Activated T-cell treated with anti-CD3 and anti-CD28 coated beads for 1 hour (primary cell): ENCODE measurements at places on chromosomes 7 and 10.

DNA sequence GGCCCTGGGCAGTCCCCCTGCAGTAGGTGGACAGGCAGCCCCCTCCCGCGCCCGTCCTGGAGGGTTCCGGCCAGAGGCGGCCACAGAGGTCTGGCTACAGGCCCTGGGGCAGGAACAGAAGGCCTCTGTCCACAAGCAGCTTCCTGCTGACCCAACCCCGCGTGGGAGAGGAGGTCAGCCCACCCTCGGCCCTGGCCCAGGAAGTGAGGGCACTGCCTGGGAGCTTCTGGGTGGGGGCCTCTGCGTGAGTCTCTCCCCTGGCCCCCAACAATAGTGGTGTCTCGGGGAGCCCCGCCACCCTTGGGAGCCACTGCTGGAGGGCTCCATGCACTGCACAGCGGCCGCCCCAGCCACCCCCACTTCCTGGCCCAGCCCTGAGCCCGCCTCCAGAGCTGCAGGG, 4.7 kb downstream of the MICALL2 start:
- no peak for DNase-seq

DNA sequence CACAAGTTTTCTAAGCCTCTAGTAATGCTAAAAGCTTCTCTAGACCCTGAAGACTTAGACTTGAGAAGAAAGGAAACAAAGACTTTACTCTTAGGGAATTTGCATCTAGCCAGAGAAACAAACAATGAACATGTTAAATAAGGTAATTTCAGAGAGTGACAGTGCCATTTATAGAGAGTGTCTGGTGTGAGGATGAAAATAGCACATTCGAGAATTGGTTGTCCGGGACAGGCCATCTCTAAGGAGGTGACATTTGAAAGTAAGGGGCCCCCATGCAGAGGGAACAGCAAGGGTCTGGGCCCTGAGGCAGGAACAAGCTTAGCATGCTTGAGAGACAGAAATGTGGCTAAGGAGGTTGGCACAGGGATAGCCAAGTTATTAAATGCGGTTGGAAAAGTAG, 48.1 kb downstream of the ADAM22 start:
- DNase-seq = no peak

DNA sequence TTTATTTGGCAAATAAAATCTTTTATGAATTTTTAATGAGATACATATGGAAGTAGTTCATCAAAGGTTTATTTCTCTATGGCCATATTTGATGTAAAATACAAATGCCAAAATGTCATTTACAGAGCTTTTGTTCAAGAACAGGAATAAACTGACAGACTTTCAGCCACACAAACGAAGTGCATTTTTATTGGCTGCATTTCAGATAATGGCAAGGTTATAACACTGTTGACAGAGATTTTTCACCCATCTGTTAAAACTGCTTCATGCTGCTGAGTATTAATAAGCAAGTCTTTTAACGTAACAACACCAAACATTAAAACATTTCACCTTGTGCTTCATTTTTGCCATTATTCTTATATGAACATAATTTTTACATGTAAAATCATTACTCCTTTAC, 254.4 kb downstream of the ANKRD7 start:
- DNase-seq = no peak

DNA sequence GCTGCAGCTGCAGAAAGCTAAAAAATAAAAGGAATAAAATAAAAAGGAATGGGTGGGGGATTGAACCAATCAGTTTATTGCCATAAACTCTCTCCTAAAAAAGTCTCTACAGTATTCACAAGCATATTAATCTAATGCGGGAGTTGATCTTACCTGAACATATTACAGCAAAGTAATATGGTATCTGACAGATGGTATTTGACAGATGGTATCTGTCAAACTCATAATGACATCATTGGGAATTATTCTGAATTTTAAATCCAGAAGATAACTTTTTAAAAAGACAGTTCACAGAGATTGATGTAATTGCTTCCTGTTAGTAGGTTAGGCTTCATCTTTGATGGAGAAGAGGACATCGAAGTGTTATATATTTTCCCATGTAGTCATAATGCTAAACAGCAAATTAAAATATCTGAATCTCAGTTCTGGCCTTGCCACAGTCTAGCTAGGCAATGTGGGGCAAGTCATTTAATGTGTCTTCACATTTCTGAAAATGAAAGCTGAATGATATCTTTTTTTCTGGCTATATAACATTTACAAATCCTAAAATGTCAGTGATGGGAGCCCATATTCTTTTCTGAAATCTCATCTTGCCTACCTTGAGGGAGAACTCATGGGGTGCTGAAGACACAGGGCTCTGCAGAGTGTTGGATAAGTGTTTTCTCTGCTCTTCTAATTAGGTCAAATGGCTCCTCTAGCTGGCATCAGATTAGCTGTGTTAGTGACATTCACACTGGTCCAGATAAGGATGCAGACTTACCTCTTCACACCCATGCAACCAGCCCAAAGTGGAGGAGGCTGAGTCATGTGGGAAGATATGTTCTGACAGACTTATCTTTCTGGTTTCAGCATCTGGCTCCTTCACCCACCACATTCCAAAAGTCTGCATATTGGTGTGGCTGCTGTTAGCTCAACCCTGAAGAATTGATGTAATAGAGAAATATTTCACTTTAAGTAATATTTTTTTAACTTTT, 2.1 kb upstream of the LIPM start:
- no peak for DNase-seq

DNA sequence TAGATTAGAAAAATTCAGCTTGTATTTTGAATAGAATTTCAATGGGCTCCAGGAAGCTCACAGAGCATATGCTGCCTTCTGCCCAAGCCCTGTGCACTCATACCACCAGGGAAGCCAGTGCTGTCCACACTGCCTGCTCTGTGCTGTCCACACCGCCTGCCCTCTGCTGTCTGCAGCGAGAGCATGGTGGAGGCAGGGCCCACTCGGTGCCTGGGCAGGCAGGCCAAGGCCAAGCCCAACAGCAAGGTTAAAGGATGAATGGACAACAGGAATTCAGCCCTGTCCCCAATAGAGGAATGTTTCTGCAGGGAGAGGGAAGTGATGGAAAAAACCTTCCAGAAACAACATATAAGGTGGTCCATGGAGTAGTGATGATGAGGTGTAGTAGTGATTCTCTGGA, 146.8 kb downstream of the GFRA1 start:
- no peak for DNase-seq

DNA sequence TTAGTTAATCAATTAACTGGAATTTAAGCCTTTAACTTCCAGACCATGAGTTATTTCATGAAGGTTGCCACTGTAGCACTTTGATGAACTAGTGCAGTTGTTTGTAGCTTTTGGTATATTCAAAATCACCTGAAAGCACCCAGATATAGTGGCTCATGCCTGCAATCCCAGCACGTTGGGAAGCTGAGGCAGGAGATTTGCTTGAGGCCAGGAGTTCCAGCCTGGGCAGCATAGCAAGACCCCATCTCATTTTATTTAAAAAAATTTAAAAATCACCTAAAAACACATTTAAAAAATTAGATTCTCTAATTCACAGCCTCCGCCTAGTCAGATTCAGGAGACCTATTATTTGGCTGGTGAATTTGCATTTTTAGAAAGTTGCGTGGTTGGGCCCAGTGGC, 9.0 kb downstream of the TBC1D12 start:
- DNase-seq = no peak

- DNase-seq = no peak
These were observed 150.3 kb upstream of the WNT16 start for GRCh38 chr7:121178452-121178851.

GRCh38 chr10:123150986-123151736, 3.0 kb upstream of the BUB3 start:
- no peak for DNase-seq

GRCh38 chr7:83452256-83452655, 196.7 kb downstream of the SEMA3E start:
- DNase-seq = no peak

DNA sequence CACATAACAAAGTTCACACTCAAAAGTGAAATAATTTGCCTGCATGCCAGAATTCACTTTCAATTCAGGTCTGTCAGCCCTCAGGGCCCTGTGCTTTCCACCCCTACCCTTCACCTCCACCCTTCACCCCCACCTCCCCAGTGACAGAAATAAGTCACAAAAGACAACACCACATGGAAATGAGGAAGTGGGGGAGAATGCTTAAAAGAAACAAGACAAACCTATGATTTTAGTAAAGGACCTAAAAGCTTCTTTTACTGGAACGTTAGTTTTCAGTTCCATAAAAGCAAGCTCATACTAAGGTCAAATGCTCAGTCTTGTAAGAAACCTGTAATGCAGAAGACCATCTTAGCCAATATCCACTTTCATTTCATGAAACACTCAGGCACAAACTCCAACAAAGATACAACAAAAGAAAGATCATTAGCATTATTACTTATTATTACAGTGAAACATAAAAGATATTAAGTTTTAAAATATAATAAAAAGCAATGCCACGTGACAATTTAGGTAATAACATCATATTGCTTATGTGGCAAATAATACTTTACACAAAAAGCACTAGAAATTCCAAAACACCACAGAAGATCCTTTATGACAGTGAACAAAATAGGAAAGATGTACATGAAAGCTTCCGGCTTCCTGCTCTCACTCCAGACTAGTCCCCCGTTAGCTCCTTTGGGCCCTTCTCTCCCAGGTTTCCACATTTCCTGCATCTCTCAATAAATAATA, 112.1 kb downstream of the LMBR1 start:
- DNase-seq = no peak

DNA sequence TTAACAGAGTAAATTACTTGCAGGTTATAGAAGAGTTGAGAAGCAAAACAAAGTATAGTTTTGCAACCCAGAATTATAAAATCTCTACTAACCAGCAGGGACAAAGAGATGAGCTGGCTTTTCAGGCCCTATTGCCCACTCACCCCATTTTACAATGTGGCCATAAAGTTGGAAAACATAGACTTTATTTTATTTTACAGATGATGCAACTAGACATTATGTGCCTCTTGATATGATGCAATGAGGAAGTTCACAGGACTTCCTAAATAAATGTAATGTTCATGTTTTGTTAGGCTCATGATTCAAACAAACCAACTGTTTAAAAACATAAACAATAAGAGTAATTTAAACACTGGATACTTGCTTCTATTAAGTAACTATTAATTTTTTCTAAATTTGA, 141.1 kb upstream of the WNT16 start:
- no peak for DNase-seq

GRCh38 chr10:126911301-126911700, 6.1 kb downstream of the DOCK1 start:
- no peak for DNase-seq

DNA sequence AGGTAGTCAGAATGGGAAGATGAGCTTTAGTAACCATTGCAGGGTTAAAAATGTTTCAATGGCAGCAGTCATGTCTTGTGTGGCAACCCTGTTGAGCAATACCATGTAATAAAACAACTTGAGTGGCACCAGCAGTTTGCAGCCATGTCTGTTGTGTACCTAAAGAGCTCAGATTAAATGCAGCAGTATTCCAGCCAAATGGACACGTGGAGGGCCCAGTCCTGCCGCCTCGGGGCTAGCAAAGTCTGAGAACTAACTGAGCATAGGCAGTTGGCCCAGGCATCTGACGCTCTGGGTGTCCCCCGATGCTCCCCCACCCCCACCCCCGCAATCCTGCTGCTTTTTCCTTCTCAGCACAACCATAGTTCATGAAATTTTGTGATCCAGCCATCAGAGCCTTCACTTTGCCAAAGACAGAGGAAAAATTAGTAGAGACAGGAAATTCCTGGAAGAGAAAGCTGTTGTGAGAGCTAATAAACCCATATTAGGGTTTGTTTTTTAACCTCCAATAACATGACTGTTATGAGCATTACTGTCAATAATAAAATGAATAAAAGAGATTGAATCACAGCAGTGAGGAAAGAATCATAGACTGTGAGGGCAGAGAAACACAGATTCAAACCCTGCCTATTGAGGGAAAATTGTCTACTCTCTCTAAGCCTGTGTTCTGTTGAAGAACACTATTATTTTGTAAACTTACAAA, 220.6 kb upstream of the RHOBTB1 start:
- DNase-seq = no peak

DNA sequence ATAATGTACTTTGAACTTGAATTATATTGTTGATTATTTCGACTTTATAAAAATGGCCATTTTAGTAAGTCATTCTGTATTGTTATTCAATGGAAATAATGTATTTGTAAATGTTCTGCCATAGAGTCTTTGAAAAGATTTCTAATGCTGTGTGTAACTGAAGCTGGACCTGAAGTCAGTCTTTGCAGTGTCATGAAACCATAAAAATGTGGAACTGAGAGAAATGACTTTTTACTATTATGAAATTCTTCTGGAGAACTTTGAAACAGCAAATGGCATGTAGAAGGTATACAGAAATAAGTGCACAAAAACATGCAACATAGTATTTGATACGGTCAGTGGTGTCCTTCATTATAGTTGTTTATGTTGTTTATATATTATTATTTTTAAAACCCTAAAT, 59.7 kb upstream of the ADRA2A start:
- no peak for DNase-seq

GRCh38 chr10:80489371-80490112, 35.4 kb downstream of the TSPAN14 start:
- DNase-seq = no peak

- DNase-seq = no peak
These were observed 51.9 kb upstream of the ABLIM1 start for GRCh38 chr10:114709984-114710383.

DNA sequence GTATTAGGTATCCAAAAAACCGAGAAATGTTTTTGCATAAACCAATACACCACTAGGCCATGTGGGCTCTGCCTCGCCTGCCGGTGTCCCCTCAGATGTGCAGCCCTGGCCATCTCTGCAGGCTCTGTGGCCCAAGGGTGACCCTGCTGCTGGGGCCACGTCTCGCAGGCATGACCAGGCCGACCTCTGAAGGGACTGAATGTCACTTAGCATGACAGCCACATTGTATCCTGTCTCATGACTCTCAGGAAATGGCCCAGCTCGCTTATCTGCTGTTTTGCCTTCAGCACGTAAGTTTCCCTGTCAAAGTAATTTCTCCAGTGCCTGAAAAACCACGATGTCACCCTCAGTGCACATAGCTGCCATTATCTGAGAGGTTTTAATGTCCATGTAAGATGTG, 49.5 kb upstream of the ZNF32 start:
- no peak for DNase-seq

GRCh38 chr10:101778781-101779543, 3.0 kb upstream of the FGF8 start:
- no peak for DNase-seq

- no peak for DNase-seq
These were observed 241.8 kb downstream of the TEX36 start for GRCh38 chr10:125441151-125441550.

DNA sequence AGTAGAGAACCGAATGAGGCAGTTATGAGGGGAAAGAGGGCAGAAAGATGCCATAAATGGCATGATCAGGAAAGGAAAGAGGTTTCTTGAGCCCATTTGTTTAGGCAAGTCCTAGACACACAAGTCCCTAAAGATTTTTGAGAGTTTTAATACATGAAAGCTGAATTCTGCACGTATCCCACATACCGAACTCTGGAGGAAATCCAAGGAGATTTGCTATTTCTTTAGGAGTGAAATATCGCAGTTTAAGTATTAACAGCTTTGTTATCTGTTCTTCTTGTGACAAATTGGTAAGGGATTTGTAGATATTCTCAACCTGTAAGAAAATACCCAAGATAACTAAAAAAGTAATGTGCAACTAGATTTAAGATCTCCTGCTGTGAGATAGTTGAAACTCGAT, 23.7 kb upstream of the CUBN start:
- no peak for DNase-seq
